Cardiac muscle cell (in vitro differentiated cells and primary cell): ENCODE measurements at places on chromosomes 7 and 10. TPM values are rescaled to one million over a fixed set of nuclear protein-coding genes. Genes with fewer than 3 reads are reported as not detected.

GRCh38 chr7:116120839-116121238 lies 89.5 kb upstream of the TES start:
- no peak for DNase-seq
- peaks cover 5% of the 10 kb centered on the region for H3K27me3 ChIP-seq
- peaks cover 4% of the 10 kb centered on the region for H3K4me1 ChIP-seq
- H3K36me3 ChIP-seq, result no peaks in the 10 kb centered on the region
- H3K4me3 ChIP-seq, result no peak overlapping the region

The PPP1R17 gene
- 1.7 TPM in 1 of 2 replicates, not detected in the other for polyA plus RNA-seq

- no peak for DNase-seq
- H3K27ac ChIP-seq, result no peak overlapping the region
- no peaks in the 10 kb centered on the region for H3K4me1 ChIP-seq
- H3K4me3 ChIP-seq, result no peak overlapping the region
- peaks cover 45% of the 10 kb centered on the region for H3K36me3 ChIP-seq
Measured at GRCh38 chr10:133400624-133401424, 6.9 kb downstream of the MTG1 start.

DNA sequence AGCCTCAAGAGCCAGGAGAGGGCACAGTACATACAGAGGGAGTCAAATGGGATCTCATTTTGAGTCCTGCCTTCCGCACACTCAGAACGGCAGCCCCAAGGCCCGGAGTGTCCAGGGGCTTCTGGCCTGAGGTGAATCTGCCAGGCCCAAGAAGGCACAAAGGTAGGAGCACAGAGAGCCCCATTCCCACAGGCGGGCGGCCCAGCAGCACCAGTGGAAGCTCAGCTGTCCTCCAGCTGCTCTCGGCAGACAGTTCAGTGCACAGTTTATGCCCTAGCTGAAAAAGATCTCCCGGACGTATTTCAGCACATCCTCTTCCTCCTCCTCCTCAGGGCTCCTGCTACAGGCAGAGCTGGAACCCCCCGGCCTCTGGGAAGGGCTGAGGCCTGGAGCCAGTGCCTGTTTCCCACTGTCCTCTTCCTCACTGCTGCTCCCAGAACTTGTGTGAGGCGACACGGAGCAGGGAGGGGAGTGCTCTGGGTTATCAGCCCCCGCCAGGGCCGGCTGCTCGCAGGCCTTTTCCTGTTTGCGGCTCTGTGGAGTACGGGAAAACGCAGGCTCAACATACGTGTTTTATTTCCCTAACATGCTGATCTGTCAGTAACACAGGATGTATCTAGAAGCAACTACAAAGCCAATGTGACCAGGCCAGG lies 4.0 kb downstream of the CYREN start:
- peaks cover 9% of the 10 kb centered on the region for H3K4me1 ChIP-seq
- no peaks in the 10 kb centered on the region for H3K27me3 ChIP-seq
- no peak overlapping the region for H3K27ac ChIP-seq
- no peak for DNase-seq
- H3K36me3 ChIP-seq, result peaks cover 16% of the 10 kb centered on the region

DNA sequence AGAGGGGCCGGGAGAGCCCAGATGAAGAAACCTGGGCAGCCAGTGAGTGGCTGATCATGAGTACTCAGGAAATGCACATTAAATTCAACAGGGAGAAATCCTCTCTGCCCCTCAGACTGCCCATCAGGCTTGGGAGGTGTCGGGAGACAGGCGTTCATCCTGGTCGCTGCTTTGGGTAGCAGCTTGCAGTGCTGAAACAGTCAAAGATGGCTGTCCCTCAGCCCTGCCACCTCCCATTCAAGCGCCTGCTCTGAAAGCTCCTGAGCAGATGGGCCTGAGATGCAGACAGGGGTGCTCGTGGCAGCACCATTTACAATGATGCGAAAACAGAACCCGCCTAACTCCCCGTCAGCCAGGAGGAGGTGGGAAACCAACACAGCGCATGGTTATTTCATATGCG lies 3.6 kb upstream of the JAKMIP3 start:
- no peak for DNase-seq
- H3K27ac ChIP-seq, result no peak overlapping the region
- no peaks in the 10 kb centered on the region for H3K36me3 ChIP-seq
- no peak overlapping the region for H3K4me3 ChIP-seq

DNA sequence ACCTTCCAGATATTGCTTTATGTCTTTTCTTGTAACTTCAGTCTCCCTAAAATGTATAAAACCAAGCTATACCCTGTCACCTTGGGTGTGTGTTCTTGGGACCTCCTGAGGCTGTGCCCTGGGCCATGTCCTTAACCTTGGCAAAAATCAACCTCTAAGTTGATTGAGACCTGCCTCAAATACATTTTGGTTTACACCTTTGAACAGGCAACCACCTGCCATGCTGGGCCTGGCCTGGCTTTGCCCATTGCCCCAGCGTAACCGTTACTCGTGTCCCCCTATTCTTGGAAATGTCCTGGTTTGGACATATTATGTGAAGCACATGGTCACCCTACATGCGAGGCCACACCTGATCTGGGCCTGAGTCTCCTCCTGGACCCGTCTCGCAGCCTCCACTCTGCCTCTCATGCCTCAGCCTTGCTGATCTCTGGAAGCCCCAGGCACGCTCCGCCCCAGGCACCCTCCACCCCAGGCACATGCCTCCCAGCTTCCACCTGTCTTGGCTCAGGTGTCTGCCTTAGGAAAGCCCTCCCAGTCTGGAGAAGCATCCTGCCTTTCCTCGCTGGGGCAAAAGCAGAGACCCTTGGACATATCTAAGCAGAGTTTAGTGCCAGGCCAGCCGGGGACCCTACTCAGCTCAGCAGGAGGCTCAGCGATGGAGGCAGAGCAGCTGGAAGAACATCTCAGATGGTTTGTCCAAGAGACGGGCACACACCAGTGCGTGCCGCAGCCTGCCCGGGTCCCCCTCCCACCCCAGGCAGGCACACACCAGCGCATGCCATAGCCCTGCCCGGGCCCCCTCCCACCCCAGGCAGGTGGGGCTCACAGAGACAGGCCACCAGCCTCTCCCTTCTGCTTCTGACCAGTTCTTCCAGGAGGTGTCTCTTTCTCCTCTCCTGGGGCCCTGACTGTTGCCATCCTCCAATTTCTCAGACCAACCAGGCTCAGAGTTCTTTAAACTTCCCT lies 4.0 kb upstream of the VIPR2 start:
- H3K27ac ChIP-seq, result no peak overlapping the region
- H3K36me3 ChIP-seq, result no peaks in the 10 kb centered on the region
- H3K4me1 ChIP-seq, result peaks cover 2% of the 10 kb centered on the region
- no peak for DNase-seq
- H3K27me3 ChIP-seq, result peaks cover 26% of the 10 kb centered on the region

- H3K4me3 ChIP-seq, result no peak overlapping the region
- H3K4me1 ChIP-seq, result peaks cover 21% of the 10 kb centered on the region
- H3K27me3 ChIP-seq, result no peaks in the 10 kb centered on the region
- no peaks in the 10 kb centered on the region for H3K36me3 ChIP-seq
- DNase-seq, result peak; percentile 42
Measured at GRCh38 chr7:45978010-45978681, 57.1 kb upstream of the IGFBP3 start.

The CPA4 gene
- 0.24 and 0.39 TPM in 2 replicates for polyA plus RNA-seq

DNA sequence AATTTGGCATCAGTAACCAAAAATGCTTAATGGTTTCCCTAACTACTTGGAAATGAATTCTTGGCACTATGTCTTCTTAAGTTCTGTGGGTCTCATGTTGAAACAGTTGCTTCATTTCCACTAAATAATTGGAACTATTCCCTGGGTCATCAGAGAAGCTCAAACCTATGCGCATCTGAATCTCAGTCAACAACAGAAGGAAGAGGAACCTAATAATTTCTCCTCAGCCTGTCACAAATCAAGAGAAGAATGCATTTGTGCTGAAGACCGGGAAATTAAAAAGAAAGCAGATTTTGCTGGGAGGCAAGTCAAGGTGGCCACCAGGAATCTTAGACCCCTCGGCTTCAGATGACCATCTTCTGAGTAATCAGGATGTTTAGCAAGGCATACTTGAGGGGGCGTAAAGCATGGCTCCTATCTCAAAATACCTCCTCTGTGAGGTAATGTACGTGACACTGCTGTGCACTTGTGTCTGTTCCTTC lies 41.4 kb downstream of the TOMM7 start:
- no peaks in the 10 kb centered on the region for H3K36me3 ChIP-seq
- no peaks in the 10 kb centered on the region for H3K27me3 ChIP-seq
- H3K4me3 ChIP-seq, result no peak overlapping the region
- peaks cover 4% of the 10 kb centered on the region for H3K4me1 ChIP-seq

The TYW1 gene
- polyA plus RNA-seq, result 14.4 and 18.1 TPM in 2 replicates

GRCh38 chr10:127368101-127368500 lies 171.7 kb upstream of the INSYN2A start:
- H3K36me3 ChIP-seq, result no peaks in the 10 kb centered on the region
- DNase-seq, result no peak
- no peaks in the 10 kb centered on the region for H3K27me3 ChIP-seq
- H3K27ac ChIP-seq, result no peak overlapping the region
- H3K4me1 ChIP-seq, result peaks cover 8% of the 10 kb centered on the region

DNA sequence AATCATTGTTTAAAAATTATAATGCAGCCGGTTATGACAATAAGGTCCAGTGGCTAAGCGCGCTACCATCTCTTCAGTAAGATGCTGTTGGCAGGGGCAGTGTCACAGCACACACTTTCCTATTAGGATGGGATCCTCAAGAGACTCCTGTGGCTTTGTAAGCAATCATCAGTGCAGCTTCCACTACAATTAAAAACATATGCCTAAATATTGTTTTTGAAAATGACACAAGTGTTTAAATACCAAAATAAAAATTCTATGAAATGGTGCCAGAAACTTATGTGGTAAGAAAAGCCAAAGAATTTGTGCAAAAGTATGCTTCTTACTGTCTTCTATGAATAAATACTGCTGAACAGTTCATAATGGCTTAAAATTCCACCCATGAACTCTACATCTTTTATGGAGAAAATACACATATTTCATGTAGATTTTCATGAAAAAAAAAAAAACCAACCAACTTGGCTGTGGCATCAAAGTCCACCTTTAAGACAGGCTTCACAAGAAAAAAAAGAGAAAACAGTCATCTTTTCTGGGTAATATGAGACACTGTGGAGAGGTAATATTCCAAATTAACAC lies 132.8 kb downstream of the SEMA3C start:
- H3K4me3 ChIP-seq, result no peak overlapping the region
- peaks cover 17% of the 10 kb centered on the region for H3K4me1 ChIP-seq

DNA sequence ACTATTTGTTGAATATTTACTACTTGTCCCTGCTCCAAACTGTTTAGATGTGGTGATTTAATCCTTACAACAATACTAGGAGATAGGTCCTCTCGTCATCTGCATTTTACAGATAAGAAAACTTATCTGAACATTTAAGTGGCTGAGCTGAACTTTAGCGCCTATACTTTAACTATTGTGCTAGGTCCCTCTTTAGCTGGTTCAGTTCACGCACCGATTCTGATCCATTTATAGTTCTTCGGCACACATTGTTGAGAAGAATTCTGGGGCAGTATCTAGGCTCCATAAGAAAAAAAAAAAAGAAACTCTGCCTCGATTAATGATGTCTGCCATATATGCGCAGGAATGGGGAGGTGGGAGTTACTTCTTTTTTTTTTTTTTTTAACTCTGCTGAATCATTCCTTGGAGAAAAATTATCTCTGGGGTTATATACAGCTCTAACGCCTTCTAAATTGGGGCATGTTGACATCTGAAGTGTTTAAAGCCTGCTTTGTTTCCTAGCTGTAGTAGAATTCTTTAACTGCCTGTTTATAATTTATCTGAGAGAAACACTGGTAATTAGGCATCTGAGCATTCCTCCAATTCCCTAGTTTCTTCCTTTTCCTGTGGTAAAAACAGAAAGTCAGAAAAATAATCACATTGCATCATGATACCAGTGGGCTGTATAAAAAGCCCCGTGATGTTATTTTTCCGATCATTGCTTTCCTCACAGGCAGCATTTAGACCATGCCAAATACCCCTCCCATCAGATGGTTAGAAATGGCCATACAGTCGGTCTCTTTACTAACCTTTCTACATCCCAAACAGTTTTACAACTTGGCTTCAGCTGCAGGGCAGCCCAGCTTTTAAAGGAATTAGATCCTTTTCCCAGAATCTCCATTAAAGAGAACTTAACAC lies 98.5 kb upstream of the KDM7A start:
- H3K36me3 ChIP-seq, result no peaks in the 10 kb centered on the region
- H3K27ac ChIP-seq, result no peak overlapping the region
- H3K4me3 ChIP-seq, result no peak overlapping the region

- H3K36me3 ChIP-seq, result no peaks in the 10 kb centered on the region
- H3K27ac ChIP-seq, result peak overlapping the region; percentile 88
- DNase-seq, result no peak
- H3K27me3 ChIP-seq, result no peaks in the 10 kb centered on the region
- peaks cover 41% of the 10 kb centered on the region for H3K4me1 ChIP-seq
- no peak overlapping the region for H3K4me3 ChIP-seq
Measured at GRCh38 chr7:25753837-25754236, 398.2 kb upstream of the NFE2L3 start.

The JAKMIP3 gene
- 0.26 and 0.75 TPM in 2 replicates for polyA plus RNA-seq

GRCh38 chr7:71384094-71384493 lies 252.2 kb downstream of the GALNT17 start:
- no peaks in the 10 kb centered on the region for H3K36me3 ChIP-seq
- DNase-seq, result no peak
- no peak overlapping the region for H3K4me3 ChIP-seq
- H3K27ac ChIP-seq, result no peak overlapping the region
- H3K27me3 ChIP-seq, result peaks cover 2% of the 10 kb centered on the region
- H3K4me1 ChIP-seq, result no peaks in the 10 kb centered on the region

The SPDYE6 gene
- 2.2 and 2.4 TPM in 2 replicates for polyA plus RNA-seq

- H3K4me1 ChIP-seq, result no peaks in the 10 kb centered on the region
- no peak overlapping the region for H3K4me3 ChIP-seq
- H3K27me3 ChIP-seq, result no peaks in the 10 kb centered on the region
- no peaks in the 10 kb centered on the region for H3K36me3 ChIP-seq
- H3K27ac ChIP-seq, result no peak overlapping the region
- DNase-seq, result peak; percentile 51
Measured at GRCh38 chr10:89047397-89047796, 56.8 kb downstream of the FAS start.

The STK31 gene
- 0.06 TPM in 1 of 2 replicates, not detected in the other for polyA plus RNA-seq

The PLEKHS1 gene
- polyA plus RNA-seq, result not detected in 2 replicates

GRCh38 chr7:33590916-33591315 lies 314.4 kb upstream of the BMPER start:
- no peak overlapping the region for H3K4me3 ChIP-seq
- no peak overlapping the region for H3K27ac ChIP-seq
- DNase-seq, result peak; percentile 21
- no peaks in the 10 kb centered on the region for H3K27me3 ChIP-seq
- H3K4me1 ChIP-seq, result no peaks in the 10 kb centered on the region

The ADCYAP1R1 gene
- polyA plus RNA-seq, result 0.49 and 0.52 TPM in 2 replicates

The GRID1 gene
- polyA plus RNA-seq, result 0.47 and 1.6 TPM in 2 replicates

GRCh38 chr10:57367412-57367811 lies 900.3 kb downstream of the IPMK start:
- H3K27me3 ChIP-seq, result no peaks in the 10 kb centered on the region
- no peak for DNase-seq
- H3K4me1 ChIP-seq, result no peaks in the 10 kb centered on the region
- no peaks in the 10 kb centered on the region for H3K36me3 ChIP-seq
- no peak overlapping the region for H3K4me3 ChIP-seq

GRCh38 chr7:13687500-13687899 lies 302.0 kb downstream of the ETV1 start:
- H3K27me3 ChIP-seq, result no peaks in the 10 kb centered on the region
- H3K36me3 ChIP-seq, result no peaks in the 10 kb centered on the region
- peaks cover 5% of the 10 kb centered on the region for H3K4me1 ChIP-seq
- H3K27ac ChIP-seq, result no peak overlapping the region
- H3K4me3 ChIP-seq, result no peak overlapping the region
